MM.1S (cell line): ENCODE measurements at places on chromosomes 13 and 19.

GRCh38 chr19:35015270-35015953, 14.9 kb upstream of the SCN1B start:
- no peak for DNase-seq

DNA sequence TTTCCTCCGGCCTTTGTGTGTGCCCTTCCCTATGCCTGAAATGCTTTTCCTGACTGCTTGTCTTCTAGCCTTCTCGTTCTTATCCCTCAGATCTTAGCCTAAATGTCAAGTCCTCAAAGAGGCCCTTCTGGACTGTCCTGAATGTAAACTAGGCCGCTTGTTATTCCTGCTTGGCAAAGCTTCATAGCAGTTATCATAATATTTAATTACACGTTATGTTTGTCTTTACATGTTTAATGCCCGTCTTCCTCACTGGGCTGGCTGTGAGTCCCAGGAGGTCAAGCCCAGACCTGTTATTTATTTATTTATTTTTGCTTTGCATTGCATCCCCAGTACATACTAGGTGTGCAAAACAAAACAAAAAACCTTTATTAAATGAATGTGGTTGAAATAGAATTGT, 62.7 kb downstream of the SIPA1L3 start:
- DNase-seq: no peak

- DNase-seq: no peak
Observed at GRCh38 chr19:53813996-53814395, 10.1 kb downstream of the NLRP12 start.

GRCh38 chr13:104385404-104385803, 1319.2 kb upstream of the SLC10A2 start:
- no peak for DNase-seq

DNA sequence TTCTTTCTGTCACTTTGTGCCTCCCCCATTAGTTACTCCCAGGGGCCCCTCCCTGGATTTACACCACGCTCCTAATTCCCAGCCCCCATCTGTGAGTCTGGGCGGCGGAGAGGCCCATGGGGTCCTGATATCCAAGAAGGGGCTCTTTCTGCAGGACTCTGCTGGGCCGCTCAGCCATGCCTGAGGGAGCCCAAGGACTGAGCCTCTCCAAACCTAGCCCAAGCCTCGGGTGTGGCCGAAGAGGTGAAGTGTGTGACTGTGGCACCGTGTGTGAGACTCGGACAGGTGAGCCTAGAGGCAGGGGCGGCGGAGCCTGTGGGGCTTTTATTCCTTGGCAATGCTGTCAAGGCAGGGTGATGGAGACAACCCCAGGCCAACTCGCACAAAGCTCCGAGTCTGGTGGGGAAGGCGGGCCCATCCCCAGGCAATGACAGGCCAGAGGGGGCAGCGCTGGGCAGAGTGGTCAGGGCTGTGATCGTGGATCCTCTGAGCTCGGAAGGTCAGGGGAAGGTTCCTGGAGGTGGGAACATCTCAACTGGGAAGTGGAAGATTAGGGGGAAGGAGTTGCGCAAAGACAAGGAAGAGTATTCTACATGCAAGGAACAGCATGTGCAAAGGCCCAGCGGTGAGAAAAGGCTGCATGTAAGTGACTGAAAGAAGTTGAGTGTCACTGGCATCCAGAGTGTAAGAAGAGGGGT, 1.6 kb downstream of the PLEKHG2 start:
- DNase-seq: no peak

- DNase-seq: peak; percentile 19
Observed at GRCh38 chr19:50705422-50706019, 14.1 kb downstream of the SHANK1 start.

GRCh38 chr19:51192689-51193088, 32.2 kb upstream of the CD33 start:
- no peak for DNase-seq

GRCh38 chr13:99657848-99658260, 156.6 kb downstream of the TM9SF2 start:
- DNase-seq: no peak

DNA sequence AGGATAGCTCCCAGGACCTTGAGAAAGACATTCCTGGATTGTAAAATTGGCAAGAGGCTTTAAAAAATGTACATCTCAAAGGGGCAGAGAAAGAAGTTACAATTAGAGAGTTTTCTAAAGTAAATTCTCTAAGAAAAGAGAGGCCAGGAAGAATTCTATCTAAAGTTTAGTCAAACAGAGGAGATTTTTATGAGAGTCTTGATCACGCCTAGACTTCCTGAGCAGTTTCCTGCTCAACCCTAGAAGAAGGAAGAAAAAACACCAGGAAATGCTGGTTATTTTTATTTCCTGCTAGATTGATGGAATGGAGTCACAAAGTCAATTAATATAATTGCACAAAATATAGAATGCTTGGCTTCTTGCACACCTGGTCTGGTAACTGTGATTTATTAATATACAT, 269.1 kb downstream of the PCDH20 start:
- DNase-seq: no peak

DNA sequence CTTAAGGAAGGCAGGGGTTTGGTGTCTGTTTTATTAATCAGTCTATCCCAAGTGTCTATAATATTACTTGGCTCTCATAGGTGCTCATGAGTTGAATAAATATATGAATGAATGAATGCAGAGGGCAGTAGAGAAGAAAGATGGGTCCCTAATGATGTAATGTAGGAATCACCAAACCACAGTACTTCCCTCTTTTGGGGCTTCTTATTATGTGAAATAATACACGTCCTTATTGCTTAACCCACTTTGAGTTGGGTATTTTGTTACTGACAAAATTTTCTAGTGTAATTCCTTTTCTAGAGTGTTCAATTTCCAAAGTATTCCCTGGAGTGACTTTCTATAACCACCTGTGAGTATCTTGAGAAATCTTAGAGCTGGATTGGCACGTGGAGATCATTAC, 13.2 kb downstream of the KLK5 start:
- no peak for DNase-seq

- DNase-seq: no peak
Observed at GRCh38 chr13:79776531-79777295, 295.8 kb downstream of the NDFIP2 start.

- no peak for DNase-seq
Observed at GRCh38 chr13:100984085-100984705, 309.6 kb upstream of the TMTC4 start.

GRCh38 chr13:43804461-43805070, 17.8 kb upstream of the ENOX1 start:
- peak; percentile 10 for DNase-seq

- no peak for DNase-seq
Observed at GRCh38 chr19:31461814-31462539, 112.7 kb upstream of the TSHZ3 start.

DNA sequence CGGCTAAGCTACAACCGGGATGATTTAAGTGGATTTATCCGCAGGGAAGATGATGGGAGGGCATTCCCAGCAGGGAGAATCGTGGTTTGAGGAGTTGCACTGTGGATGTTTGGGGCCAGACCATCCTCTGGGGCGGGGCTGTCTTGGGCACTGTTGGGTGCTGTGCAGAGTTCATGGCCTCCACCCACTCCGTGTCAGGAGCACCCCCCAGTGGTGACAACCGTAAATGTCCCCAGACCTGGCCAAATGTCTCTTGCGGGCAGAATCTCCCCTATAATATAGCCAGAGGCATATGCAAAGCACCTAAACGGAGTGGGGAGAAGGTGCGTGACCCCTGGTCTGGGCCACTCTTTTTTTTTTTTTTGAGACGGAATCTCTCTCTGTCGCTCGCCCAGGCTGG, 40.2 kb downstream of the SMIM24 start:
- DNase-seq: peak; percentile 45

DNA sequence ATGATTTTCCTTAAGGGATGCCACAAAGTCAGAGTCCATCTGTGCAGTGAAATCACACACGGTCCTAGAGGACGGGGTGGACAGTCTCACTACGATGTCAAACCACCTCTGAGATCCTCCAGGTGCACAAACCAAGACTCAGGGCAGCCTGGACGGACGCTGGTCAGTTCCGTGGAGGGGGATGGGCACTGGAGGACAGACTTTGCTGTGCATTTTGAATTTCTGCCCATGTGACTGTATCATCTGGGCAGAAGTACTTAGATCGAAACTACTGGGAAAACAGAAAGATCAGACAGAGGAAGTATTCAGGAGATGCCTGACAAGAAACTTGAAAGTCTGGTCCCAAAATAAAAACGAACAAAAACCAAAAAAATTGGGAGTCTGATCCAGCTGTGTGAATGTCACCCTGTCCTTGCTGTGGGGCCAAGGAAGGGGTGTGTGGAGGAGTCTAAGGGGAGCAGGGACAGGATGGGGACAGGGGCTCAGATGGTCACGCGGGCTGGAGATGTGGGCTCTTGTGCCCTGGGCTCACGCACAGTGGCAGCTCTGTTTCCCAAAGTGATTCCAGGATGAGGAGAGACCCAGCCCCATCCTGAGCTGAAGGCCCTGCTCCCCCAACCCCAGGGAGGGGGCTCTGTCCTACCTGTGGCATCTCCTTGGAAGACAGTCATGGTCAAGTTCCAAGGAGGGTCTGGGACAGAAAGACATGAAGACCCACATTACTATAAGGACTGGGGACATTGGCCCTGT, 1.5 kb downstream of the SIGLEC8 start:
- no peak for DNase-seq

DNA sequence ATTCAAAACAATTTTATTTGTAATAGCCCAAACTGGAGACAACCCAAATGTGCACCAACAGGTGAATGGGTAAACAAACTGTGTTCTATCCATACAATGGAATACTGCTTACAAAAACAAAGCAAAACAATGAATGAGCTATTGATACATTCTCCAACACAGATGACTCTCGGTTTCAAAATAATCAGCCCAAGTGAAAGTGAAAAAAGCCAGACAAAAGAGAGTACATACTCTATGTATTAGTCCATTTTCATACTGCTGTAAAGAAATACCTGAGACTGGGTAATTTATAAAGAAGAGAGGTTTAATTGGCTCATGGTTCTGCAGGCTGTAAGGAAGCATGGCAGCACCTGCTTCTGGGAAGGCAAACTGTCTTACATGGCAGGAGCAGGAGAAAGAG, 65.2 kb upstream of the LRCH1 start:
- no peak for DNase-seq

- no peak for DNase-seq
Observed at GRCh38 chr19:37468961-37469777, at the start of gene ZNF570. ZNF570 (plus strand) TSS chr19:37469356; CDS start chr19:37470355, 999 bp downstream.

- peak; percentile 52 for DNase-seq
Observed at GRCh38 chr13:103810026-103810425, 743.8 kb upstream of the SLC10A2 start.

GRCh38 chr19:33275933-33276619, 26.3 kb downstream of the CEBPA start:
- DNase-seq: no peak

GRCh38 chr13:72489751-72490150, 237.7 kb downstream of the MZT1 start:
- DNase-seq: no peak

DNA sequence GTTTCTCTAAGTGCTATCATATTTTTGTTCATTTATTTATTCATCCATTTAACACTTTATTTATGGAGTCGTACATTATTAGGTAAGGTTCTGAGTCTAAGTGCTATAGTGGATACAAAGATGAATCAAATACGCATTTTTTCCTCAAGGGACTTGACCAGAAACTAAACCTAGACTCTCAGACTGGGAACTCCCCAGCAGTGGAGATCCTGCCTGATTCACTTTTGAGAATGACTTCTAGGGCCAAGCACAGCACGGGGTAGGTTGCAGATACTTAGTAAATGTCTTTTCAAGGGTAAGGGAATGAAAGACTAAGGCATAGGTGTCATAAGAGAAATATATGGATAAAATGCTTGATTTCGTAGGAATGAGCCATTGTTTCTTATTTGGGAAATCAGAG, 7.2 kb downstream of the DNAJC15 start:
- DNase-seq: no peak

GRCh38 chr19:23996549-23996948, 81.9 kb downstream of the ZNF726 start:
- no peak for DNase-seq

DNA sequence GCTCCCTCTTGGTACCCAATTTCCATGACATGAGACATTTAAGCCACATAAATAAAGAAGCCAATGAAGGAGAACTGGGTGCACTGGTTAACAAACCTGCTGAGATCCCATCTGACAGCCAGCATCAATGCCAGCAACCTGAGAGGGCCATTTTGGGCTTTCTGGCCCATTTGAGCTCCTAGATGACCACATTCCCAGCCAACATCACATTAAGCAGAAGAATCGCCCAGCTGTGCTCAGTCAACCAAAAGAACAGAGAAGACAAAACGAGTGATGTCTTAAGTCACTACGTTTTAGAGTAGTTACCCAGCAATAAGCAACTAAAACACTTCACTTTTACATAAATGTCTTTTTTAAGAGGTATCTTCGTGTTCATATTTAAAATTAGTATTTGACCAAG, 21.9 kb downstream of the LCP1 start:
- no peak for DNase-seq

DNA sequence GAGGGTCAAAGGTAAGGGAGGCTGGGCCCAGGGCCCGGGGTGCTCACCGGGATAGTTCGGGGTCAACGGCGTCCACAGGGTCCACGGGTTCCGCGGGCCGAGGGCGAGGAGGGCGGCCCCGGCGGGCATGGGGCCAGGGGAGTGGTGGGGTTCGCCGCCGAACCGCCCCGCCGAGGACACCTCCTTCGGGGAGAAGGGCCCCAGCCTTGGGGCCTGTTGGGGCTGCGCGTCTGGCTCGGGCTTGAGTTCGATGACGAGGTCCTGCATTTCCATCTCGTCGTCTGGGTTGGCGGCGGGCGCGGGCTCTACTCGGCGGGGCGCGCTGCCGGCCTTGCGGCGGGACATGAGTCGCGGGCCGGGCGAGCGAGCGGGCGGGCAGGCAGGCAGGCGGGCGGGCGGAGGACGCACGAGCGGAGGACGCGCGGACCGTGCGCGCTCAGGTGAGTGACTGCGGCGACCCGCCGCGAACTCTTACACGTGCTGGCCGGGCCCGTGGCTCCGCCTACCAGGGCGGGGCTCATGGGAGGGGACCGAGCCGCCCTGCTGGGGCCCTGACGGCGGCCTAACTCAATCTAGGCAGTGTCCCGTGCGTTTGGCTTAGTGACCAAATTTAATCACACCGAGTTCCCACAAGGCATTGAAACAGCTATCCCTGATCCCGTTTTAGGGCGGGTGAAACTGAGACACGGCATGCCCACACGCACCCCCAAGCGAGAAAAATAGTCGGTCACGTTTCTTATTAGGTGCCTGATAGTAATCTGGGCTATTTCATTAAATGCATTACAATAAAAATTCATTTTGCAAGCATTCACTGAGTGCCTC, at the start of gene ZNF296:
TSS of gene ZNF296 (minus strand) at position 450 of the 822 bp plus-strand sequence. CDS start at position 345, 105 bp downstream.
- DNase-seq: peak; percentile 94

DNA sequence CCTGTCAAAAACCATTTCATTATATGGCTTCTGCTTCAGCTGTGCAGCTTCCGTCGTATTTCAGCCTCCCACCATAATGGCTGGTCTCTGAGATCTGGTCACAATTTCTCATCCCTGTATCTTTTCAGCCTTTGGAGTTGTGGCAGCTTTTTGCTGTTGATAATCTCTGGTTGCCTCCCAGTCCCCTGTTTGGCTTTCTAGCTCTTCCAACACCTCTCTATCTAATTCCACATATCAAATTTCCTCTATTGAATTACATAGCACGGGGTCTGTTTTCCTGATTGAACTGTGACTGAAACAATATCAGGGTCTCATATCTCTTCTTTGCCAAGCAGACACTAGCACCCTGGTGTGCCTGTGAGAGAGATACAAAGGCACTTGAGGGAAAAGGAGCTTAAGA, 222.1 kb upstream of the OBI1 start:
- no peak for DNase-seq
